Osteocyte (in vitro differentiated cells): ENCODE measurements at places on chromosomes 4 and X. TPM values are rescaled to one million over a fixed set of nuclear protein-coding genes. Genes with fewer than 3 reads are reported as not detected.

DNA sequence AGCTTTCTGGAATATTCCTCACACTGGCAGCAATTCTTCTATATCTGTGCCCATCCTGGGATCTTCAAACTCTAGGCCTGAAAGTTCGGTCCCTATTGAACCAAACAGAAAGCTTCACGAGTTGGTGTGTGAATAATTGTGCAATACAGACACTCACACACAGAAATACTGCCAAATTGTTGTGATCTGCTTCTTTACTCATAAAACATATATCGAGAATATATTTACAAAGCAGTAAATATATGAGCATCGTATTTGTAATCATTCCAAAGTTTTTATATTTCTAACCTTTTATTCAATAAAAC lies 56.6 kb upstream of the BEX4 start:
- H3K4me3 ChIP-seq: no peak overlapping the region
- peaks cover 12% of the 10 kb centered on the region for H3K4me1 ChIP-seq
- H3K27ac ChIP-seq: no peak overlapping the region
- H3K27me3 ChIP-seq: no peaks in the 10 kb centered on the region

DNA sequence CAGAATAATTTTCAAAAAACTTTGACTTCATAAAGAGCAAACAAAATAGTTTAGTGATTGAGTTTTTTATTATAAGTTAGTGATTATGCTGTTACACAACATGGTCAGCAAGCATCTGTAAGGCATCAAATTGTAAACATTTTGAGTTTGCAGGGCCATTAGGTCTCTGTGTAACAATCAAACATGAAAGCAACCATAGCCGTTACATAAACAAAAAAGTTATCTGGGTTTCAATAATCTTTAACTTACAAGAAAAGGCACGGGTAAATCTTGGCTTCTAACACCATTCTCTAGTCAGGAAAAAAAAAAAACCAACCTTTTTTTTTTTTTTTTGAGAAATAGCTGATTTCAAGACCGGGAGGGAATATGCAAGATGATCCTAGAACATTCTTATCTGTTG lies 1941.1 kb downstream of the PCDH7 start:
- H3K27ac ChIP-seq: no peak overlapping the region
- H3K4me3 ChIP-seq: no peak overlapping the region
- H3K36me3 ChIP-seq: no peaks in the 10 kb centered on the region
- no peaks in the 10 kb centered on the region for H3K4me1 ChIP-seq
- DNase-seq: no peak
- H3K27me3 ChIP-seq: no peaks in the 10 kb centered on the region

- H3K27ac ChIP-seq: no peak overlapping the region
- DNase-seq: no peak
- peaks cover 26% of the 10 kb centered on the region for H3K4me1 ChIP-seq
- peaks cover 5% of the 10 kb centered on the region for H3K36me3 ChIP-seq
- no peak overlapping the region for H3K4me3 ChIP-seq
Measured at GRCh38 chr4:105710678-105711077, 2.1 kb downstream of the GSTCD start.

GRCh38 chr4:188573104-188573503 lies 433.9 kb downstream of the TRIML1 start:
- no peak overlapping the region for H3K4me3 ChIP-seq
- DNase-seq: no peak
- no peaks in the 10 kb centered on the region for H3K36me3 ChIP-seq
- H3K4me1 ChIP-seq: peaks cover 2% of the 10 kb centered on the region
- no peak overlapping the region for H3K27ac ChIP-seq

- H3K36me3 ChIP-seq: no peaks in the 10 kb centered on the region
- H3K4me3 ChIP-seq: no peak overlapping the region
- no peak for DNase-seq
- H3K27ac ChIP-seq: no peak overlapping the region
- no peaks in the 10 kb centered on the region for H3K27me3 ChIP-seq
Measured at GRCh38 chrX:148270499-148270898, 229.9 kb upstream of the AFF2 start.

- H3K27me3 ChIP-seq: no peaks in the 10 kb centered on the region
- peak overlapping the region; percentile 94 for H3K27ac ChIP-seq
- H3K4me1 ChIP-seq: peaks cover 62% of the 10 kb centered on the region
- DNase-seq: peak; percentile 92
Measured at GRCh38 chrX:136214551-136214950, 36.6 kb downstream of the MAP7D3 start.

- H3K4me3 ChIP-seq: no peak overlapping the region
- no peak overlapping the region for H3K27ac ChIP-seq
- H3K27me3 ChIP-seq: no peaks in the 10 kb centered on the region
- DNase-seq: no peak
- H3K4me1 ChIP-seq: no peaks in the 10 kb centered on the region
Measured at GRCh38 chrX:113390531-113390930, 549.9 kb upstream of the AMOT start.

- H3K27ac ChIP-seq: no peak overlapping the region
- no peak for DNase-seq
- H3K36me3 ChIP-seq: no peaks in the 10 kb centered on the region
Measured at GRCh38 chr4:189780391-189780790, 160.3 kb upstream of the FRG1 start.

- no peak overlapping the region for H3K4me3 ChIP-seq
- H3K27ac ChIP-seq: no peak overlapping the region
- H3K36me3 ChIP-seq: no peaks in the 10 kb centered on the region
- H3K4me1 ChIP-seq: no peaks in the 10 kb centered on the region
- no peaks in the 10 kb centered on the region for H3K27me3 ChIP-seq
Measured at GRCh38 chrX:82756272-82756671, 751.8 kb upstream of the POU3F4 start.

DNA sequence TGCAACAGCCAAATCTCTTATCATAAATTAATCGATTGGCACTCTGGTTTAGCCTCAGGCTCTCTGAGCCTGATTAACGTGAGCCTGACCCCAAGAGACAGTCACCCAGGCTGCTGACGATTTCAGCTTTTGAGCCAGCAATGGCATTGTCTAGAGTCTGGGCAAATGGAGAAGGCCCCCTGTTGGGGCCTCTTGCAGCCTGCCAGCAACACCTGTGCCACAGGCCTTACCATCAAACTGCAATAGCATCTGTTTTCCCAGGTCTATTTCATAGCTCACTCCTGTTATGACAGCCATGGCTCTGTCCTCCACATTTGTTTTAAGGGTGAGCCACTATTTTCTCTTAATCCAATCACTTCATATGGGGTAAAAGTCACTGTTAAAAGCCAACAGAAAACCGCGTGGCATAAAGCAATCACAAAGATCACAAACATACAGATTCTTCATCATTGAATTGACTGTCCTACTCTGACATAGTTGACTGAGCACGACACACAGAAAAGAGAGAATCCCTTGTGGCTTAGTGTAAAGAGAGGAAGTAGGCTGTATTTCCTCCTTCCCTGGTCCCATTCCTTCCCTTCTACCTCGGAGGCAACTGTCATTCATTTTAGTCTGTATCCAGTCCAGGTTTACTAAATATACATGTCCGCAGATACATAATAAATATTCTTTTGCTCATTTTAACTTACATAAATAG lies 47.8 kb downstream of the SLC9A7 start:
- peaks cover 2% of the 10 kb centered on the region for H3K4me1 ChIP-seq
- no peaks in the 10 kb centered on the region for H3K36me3 ChIP-seq
- no peak overlapping the region for H3K4me3 ChIP-seq

The SPACA5 gene
- not detected in 2 replicates for total RNA-seq

The ANXA10 gene
- total RNA-seq: not detected in 2 replicates

The CT47A1 gene
- total RNA-seq: not detected in 2 replicates
